ENCODE measurements at places on chromosomes 2 and 18. TPM values are rescaled to one million over a fixed set of nuclear protein-coding genes. Genes with fewer than 3 reads are reported as not detected.

DNA sequence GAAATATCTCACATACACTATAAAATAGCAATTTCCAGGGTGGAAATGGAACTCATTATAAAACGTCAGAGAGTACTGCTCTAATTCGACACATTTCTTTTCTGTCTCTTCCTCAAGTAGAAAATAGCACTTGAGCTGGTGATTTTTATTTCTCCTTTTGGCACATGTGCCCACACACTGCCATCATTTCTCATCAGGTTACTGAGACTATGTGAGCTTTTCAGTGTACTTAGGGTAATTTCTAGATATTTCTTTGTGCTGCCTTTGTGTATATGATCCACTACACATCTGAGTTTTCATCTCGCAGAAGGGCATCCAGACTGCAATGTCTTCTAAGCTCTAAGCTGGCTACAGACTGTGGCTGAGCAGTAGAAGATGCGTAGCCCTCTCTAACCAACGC lies 62.1 kb upstream of the PGAP1 start:
- H3K27me3 ChIP-seq: no peaks in the 10 kb centered on the region
- H3K36me3 ChIP-seq: no peaks in the 10 kb centered on the region
- H3K27ac ChIP-seq: no peak overlapping the region
- H3K4me3 ChIP-seq: no peak overlapping the region

DNA sequence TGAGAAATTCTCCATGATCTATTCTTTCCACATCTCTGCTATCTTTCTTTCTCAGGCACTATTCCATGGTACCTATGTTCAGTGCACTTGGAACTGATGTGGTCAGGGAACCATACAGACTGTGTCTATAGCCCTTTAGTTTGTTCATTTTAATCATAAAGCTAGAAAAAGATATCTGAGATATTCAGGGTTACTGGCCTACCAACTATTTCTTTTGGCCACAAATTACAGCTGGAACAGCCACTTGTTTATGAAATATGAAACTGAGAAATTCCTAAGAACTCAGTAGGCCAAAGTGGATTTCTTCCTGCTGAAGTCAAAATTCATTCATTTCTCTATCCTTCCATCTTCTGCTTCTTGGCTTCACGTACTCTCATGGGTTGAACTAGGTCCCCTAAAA lies 22.8 kb upstream of the LYPD1 start:
- DNase-seq: no peak
- no peak overlapping the region for H3K27ac ChIP-seq
- H3K27me3 ChIP-seq: no peaks in the 10 kb centered on the region
- no peaks in the 10 kb centered on the region for H3K4me1 ChIP-seq

GRCh38 chr2:14492920-14493503 lies 139.5 kb upstream of the LRATD1 start:
- H3K27ac ChIP-seq: no peak overlapping the region
- no peaks in the 10 kb centered on the region for H3K36me3 ChIP-seq
- no peak overlapping the region for H3K4me3 ChIP-seq
- H3K4me1 ChIP-seq: no peaks in the 10 kb centered on the region

- DNase-seq: no peak
- H3K27ac ChIP-seq: no peak overlapping the region
- H3K36me3 ChIP-seq: no peaks in the 10 kb centered on the region
- H3K4me3 ChIP-seq: no peak overlapping the region
Measured at GRCh38 chr18:75183524-75183923, 25.4 kb downstream of the PTGR3 start.

DNA sequence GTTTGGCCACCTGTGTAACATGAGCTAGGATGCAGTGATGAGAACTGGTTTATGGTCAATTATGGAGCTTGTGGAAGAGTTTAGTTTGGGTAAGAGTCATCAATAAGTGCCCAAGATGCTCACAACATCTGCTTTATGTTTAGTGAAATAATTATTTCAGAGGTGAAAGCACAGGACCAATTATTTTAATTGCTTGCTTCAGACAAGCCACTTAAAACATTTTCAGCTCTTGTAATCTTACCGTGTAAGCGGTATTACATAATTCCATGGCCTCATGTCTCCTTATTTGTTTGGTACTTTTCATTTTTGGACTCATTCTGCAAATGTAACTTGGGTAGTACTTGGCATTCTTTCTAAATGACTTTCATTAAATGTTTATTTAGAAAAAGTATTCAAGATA lies 5.4 kb downstream of the B3GNT2 start:
- no peak for DNase-seq
- peaks cover 8% of the 10 kb centered on the region for H3K36me3 ChIP-seq
- peaks cover 46% of the 10 kb centered on the region for H3K4me1 ChIP-seq
- no peak overlapping the region for H3K4me3 ChIP-seq
- no peak overlapping the region for H3K27ac ChIP-seq

The NAT8 gene
- polyA plus RNA-seq: not detected

- no peak overlapping the region for H3K27ac ChIP-seq
- peaks cover 81% of the 10 kb centered on the region for H3K4me1 ChIP-seq
- no peak overlapping the region for H3K4me3 ChIP-seq
- no peaks in the 10 kb centered on the region for H3K36me3 ChIP-seq
Measured at GRCh38 chr2:112725545-112726457, 5.0 kb downstream of the NT5DC4 start.
